ENCODE measurements at places on chromosomes 2 and 18.

- DNase-seq: no peak
Measured at GRCh38 chr18:58037163-58037562, 6.9 kb upstream of the NEDD4L start.

GRCh38 chr2:173972636-173973035 is 7.5 kb upstream of the SP3 start:
- no peak for DNase-seq

DNA sequence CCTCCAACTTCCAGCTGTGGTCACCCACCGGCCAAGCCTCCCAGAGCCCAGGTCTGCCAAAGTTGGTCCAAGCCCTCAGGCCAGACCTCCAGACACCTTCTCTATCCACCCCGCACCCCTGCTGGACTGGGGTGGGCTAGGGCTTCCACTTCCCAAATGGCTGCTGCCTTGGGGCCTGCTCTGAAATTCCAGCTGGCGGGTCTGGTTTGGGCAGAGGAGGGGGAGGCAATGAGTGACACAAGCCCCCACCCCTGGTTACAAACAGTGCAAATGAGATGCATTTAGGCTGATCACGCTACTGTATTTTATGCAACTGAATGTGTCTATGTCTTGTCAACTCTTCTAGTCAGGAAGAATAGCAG is 14.6 kb downstream of the POU3F3 start:
- DNase-seq: no peak

DNA sequence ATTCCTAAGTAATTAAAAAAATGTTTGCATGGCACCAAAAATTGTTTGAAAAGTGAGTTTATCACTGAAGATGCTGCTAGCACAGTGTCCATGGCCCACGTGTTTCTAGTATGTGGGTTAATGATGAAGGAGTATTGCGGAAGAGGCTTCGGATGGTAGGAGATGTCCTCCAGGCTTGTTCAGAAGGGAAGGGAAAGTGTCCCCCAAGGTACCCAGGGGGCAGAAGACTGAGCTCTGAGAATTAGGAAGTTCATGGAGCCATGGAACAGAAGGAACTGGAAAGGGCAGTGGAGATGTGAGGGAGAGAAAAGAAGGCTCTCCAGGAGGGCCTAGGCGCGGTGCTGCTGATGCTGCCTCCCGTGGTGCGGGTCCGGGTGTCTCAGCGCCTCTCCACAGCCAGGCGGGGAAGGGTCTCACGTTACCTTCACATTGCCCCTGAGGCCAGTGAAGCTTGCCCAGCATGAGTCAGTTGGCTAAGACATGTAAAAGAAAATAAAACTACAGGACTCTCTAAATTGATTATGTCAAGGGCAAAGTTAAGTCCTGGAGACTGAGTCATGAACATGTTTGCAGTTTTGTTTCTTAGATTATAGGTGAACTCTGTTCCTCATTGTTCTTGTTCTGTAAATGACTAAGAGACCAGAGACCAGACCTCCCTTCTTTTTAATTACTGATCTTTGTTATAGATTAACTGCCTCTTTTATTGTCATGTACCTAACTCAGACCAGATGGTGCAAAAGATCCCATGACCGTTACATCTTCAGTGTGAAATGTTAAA is 89.0 kb downstream of the MTCL1 start:
- no peak for DNase-seq

GRCh38 chr18:48123324-48123723 is 192.9 kb upstream of the SMAD2 start:
- no peak for DNase-seq

DNA sequence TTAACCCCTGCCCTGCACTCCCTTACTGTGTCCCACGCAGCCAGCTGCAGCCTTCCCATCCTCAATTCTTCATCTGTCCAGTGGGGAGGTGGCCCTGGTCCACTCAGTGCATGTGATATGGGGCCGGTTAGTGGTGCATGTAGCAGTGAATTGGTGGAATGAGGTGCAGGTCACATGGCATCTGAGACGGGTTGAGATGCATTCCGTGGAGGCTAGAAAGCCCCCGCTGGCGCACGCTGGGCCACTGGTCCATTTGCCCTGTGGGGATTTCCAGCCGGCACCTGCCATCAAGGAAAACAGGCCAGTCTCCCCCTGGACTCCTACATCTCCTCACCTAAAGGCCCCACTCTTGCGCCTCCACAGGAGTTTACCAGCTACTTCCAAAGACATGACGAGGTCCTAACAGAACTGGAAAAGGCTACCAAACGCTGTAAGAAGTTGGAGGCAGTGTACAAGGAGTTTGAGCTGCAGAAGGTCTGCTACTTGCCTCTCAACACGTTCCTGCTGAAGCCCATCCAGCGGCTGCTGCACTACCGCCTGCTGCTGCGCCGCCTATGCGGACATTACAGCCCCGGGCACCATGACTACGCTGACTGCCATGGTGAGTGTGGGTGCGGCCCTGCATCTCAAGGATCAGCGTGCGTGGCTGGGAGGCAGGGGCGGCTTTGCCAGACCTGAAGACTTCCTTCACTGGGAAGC is 40.5 kb downstream of the STK25 start:
- no peak for DNase-seq

- no peak for DNase-seq
Measured at GRCh38 chr18:58249712-58250111, 205.7 kb downstream of the NEDD4L start.

DNA sequence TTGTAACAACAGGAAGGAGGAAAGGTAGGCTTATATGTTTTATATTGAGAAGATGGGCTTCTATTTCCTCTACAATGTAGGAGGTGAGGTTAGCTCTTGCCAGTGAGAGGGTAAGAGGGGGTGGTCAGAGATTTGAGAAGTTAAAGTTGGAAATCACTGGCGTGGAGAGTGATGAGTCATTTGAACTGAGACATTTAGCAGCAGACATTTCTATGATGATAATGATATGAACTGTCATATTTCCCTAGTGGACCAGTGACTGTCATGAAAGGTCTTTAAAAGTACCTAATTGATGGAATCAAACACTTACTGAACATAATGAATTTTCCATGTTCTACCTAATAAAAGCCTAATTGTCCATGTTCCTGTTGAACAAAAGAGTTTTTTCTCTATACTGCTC is 126.1 kb downstream of the FAM161A start:
- DNase-seq: no peak

- no peak for DNase-seq
Measured at GRCh38 chr18:48791636-48792105, 159.1 kb downstream of the SMAD7 start.

DNA sequence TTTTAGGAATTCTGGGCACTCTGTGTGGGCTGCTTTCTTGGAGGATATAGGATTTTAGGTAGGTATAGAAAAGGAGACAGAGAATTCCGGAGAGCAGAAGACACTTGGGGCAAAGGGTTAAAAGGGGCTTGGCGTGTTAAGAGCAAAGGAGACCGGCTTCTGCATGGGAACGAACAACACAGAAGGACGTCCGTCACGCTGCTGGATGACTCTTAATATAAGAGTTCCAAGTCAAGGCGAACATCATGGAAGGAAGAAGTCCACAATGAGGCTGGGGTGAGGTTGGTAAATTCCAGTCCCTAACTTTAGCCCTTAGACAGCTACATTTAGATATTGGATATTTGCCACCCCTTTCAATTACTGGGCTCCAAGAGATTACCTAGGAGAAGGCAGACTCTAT is 15.9 kb upstream of the SLC20A1 start:
- DNase-seq: no peak

DNA sequence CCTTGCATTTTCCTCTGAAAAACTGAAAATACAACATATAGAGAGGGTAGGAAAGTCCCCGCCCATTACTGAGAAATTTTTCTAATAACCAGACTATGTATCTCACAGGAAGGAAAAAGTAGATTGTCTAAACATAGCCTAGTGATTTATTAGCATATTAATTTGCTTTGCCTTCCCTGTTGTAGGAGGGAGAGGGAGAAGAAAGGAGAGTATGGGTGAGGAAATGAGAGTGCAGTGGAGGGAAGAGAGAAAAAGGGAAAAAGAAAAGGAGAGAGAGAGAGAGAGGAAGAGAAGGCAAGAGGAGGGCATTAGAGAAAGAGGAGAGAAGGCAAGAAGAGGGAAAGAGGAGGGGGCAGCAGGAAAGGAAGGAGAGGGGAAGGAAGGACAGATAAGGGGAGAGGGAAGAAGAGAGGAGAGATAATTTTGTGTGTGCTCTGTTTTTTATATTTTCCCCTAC is 3.6 kb upstream of the KYNU start:
- DNase-seq: no peak

DNA sequence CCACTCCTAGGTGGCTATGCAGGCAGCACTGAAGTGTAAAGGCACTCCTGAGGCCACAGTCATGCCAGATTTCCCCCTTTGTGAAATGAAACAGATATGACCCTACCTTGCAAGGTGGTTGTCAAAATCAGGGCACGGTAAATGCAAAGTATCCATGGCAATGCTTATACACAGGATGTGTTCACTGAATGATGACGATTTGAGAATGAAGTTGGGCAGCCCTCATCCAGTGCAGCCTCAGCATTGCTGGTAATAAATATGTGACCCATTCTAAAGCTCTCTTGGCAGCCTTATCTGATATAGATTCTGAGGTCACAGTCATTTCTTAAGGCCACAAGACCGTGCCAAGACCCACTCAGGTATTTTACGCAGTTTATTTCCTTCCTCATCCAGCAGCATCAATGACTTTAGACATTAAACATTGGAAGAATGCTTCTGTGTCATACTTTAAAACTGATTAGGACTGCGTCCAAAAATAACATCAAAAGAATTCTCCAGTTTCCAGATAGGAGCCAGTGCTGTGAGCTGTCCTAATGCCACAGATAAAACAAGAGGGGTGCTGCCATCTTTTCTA is 125.5 kb upstream of the SERTAD2 start:
- no peak for DNase-seq

DNA sequence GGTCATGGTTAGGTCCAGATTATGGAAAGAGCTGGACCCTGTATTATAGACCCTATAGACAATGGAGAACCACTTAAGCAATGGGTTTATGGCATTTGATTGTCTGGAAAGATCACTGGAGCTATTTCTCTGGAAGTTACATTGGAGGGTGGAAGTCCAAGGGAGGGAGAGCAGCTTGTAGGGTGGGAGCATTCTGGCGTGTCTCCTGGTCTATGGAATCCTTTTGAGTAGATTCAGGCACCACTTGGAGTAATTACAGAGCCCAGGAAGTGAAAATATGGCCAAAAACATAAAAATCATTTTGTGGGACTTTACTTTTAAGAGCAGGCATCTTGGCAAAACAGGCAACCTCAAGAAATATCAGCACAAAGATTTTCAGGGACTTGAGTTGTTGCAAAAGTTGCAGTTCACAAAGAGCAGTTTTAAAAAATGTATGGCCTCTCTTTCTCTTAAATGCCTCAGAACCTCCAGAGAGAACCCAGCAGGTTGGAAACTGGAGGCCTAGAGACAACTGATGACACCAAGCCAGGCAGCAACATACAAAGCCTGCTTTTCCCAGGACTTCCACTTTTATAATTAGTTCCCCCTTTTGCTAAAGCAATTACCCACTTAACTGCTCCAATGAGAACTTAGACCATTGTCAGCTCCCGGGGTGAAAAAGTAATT is 331.0 kb downstream of the MYCN start:
- DNase-seq: no peak

- DNase-seq: no peak
Measured at GRCh38 chr2:240431271-240431660, 4.2 kb upstream of the GPC1 start.

GRCh38 chr2:72214429-72215143 is 66.9 kb upstream of the CYP26B1 start:
- no peak for DNase-seq

DNA sequence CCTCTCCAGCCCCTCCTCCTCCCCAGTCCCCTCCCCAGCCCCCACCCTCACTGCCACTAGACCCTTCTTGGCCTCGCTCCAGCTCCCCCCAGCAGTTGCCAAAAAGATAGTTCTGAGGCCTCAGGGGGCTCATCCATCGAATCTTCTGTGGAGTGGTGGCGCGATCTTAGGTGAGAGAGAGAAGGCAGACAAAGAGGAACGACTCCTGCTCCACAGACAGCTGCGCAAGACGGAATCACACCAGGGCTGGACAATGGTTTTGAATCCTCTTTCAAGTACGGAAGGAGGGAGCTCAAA is 68.1 kb downstream of the LAMA3 start:
- no peak for DNase-seq

GRCh38 chr18:7436166-7436565 is 130.9 kb upstream of the PTPRM start:
- DNase-seq: no peak

DNA sequence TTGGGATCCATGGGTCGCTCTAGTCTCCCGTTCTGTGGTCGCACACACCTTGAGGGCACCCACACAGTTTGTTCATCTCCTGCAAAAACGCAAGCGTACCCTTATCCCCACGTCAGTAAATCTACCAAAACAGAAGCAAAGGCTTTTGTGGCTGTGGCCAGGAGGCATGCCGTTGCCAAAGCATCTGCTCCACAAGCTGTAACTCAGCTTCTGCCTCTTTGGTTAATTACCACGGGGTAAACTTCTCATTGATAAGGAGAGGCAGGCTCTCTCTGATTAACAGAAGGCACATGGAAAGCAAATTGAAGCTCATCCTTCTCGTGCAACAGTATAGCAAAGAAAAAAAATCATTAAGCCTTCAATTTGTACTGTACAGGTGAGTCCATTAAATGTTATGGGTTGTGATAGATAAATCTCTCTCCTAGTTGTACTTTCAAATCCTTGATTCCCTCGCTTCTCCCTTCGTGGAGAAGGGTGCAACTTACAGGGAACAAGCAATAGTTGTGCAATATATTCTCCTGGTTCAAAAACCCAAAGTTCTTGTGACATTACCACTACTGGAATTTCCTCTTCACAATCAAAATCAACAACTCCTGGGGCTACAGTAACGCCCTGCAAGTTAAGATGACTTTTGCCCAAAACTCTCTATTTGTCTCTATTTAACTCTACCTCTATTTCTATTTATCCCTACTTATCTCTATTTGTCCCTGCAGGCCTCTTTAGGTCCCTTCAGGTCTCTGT is 10.3 kb downstream of the PECR start:
- no peak for DNase-seq

GRCh38 chr2:128685841-128686496 is 367.3 kb upstream of the HS6ST1 start:
- no peak for DNase-seq

DNA sequence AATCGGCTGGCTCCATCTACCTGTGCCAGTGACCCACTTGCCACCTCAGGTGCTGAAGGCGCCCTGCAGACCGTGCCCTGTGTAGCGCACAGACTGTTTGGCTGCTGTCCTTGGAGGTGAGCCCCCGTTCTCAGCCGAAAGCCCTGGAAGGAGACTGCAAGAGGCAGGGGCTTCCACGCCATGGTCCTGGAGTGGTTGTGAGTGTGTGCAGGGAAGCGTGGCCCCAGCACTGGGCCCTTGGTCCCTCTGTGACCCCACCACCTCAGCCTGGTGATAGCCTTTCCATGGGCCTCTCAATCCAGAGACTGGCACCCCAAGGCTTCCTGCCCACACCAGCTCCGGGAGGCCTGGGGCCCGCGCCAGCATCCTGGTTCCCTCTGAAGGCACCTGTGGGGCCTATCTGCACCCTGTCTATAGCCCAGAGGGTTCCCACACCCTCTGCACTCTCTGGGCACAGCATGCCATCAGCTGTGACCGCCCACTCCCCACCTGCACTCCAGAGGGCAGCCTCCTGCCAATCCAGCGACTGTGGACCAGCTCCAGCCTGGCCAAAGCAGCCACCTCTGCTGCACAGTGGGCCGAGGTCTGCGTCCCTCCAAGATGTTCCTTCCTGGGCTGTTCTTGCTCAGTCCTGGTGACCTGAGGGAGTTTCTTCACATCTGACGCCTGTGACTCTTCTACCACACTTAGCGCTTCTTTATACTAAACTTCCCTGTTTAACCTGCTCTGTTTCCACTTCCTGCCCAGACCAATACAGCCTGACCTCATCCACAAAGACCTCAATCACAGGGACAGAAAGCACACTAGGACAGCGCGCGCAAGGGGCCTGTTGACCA is 109.5 kb downstream of the EIPR1 start:
- DNase-seq: no peak

Data from NCI-H1105 (cell line).